Occipital lobe (tissue), 3 donors: ENCODE measurements at places on chromosomes 3 and 15.

DNA sequence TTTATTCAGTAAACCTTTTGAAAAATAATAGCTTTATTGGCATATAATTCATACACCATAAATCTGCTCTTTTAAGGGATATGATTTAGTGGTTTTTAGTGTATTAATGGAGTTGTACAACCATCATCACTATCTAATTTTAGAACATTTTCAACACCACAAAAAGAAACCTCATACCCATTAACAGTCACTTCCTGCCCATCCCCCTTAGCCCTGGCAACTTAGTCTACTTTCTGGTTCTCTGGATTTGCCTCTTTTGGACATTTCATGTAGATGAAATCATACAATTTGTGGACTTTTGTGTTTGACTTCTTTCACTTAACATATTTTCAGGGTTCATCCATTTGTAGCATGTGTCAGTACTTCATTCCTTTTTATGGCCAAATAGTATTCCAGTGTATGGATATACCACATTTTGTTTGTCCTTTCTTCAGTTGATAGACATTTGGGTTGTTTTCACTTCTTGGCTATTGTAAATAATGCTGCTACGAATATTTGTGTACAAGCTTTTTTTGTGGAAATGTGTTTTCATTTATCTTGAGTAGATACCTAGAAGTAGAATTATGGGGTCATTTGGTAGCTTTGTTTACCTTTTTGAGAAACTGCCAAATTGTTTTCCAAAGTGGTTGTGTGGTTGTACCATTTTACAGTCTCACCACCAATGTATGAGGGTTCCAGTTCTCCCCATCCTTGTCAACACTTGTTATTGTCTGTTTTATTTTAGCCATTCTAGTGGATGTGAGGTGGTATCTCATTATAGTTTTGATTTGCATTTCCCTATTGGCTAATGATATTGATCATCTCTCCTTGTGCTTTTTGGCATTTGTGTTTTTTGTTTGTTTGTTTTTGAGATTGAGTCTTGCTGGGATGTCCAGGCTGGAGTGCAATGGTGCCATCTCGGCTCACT is 45.8 kb downstream of the SMAD3 start:
- DNase-seq, result no peak

- no peak for DNase-seq
These were observed 74.7 kb upstream of the SOX2 start for GRCh38 chr3:181637056-181637455.

DNA sequence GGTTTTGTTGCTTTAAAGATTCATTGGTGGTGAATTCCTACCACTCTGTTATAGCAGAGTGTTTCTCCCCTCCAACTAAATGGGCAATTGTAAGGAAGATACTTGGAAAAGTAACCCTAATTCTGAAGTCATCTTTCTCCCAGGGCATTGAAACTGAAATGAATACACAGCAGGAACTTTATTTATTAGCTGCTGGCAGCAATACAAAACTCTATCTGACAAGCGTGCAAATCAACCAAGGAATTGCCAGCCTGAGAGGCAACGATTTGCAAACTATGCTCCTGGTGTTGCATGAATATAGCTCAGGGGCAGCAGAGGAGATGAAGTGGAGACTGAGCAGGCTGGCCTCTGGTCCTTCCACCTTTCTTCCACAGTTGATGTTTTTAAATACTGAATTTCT is 48.9 kb downstream of the CD200R1 start:
- DNase-seq, result no peak

- DNase-seq, result no peak
These were observed 23.5 kb downstream of the LSM3 start for GRCh38 chr3:14201940-14202684.

GRCh38 chr3:14298442-14298841 is 104.0 kb upstream of the SLC6A6 start:
- DNase-seq, result no peak

DNA sequence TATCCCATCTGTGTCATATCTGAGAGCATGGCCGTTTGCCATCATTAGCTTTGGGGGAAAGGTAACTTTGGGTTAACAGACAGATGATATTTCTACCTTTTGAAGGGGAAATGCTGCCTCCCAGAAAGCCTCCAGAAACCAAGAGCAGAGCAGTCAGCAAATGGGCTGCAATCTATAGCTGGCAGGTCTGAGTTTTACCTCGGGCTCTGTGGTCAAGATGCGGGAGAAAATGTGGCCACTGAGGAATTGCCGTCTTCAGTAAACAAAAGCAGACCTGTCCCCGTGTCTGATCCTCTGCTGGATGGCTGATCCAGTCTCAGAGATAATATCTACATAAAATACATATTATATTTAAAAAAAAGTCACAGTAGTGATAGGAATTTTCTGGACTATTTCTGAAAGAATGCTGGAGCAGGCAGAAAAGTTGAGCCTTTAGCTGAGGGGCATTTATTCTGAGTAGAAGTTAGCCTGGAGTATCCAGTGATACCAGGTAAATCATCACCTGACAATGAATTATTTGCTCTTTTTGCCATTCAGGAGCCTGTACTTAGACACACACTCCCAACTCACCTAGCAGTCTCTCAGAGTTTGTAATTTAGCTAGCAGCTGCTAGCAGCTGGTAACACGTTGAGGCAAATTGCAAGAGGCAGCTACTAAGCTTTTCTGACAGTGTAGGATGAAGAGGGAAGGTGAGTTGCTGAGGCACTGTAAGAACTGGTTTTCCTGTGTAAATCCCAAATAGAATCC is 285.3 kb upstream of the RARB start:
- no peak for DNase-seq

GRCh38 chr3:129506231-129506742 is 22.2 kb upstream of the RHO start:
- DNase-seq, result peak; percentile 61

GRCh38 chr3:54273791-54274190 is 151.4 kb downstream of the CACNA2D3 start:
- DNase-seq, result no peak

- no peak for DNase-seq
These were observed 3.5 kb upstream of the GPR87 start for GRCh38 chr3:151320131-151320530.

DNA sequence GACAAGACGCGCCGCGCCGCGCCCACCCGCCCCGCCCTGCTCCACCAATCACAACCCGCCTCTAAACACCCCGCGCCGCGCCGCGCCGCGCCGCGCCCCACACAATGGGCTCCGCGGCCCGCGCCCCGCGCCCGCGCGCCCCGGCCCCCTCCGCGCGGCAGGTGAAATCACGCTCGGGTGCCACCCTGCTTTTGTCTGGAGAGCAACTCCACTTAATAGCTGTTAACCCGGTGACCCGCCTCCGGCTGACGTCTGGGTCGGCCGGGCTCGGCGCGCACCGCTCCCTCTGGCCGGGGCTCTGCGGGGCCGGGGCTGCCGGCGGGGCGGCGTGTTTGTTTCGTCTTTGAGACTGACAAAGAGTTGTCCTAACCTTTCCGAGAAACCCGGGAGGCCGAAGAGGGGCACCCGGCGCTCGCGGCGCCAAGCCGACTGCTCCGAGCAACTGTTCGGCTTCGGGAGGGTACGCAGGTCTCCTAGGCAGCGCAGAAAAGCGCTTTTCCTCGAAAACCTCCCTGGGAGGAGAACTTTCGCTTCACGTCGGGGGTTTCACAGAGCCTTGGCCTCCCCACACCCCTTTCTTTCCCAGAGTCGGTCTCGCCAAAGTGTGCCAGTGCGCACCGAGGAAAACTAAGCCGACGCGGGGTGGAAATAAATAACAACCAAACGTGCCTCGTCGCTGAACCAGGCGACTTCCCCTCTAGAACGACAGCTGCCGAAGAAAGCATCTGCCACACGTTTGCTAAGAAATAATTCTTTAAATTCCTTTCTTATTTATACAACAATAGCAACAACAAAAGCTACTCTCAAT is 518.4 kb downstream of the FOXP1 start:
- peak; percentile 41 for DNase-seq

- DNase-seq, result no peak
These were observed 62.6 kb downstream of the CRTC3 start for GRCh38 chr15:90592131-90592881.

GRCh38 chr3:185630182-185630622 is 44.1 kb downstream of the SENP2 start:
- no peak for DNase-seq

DNA sequence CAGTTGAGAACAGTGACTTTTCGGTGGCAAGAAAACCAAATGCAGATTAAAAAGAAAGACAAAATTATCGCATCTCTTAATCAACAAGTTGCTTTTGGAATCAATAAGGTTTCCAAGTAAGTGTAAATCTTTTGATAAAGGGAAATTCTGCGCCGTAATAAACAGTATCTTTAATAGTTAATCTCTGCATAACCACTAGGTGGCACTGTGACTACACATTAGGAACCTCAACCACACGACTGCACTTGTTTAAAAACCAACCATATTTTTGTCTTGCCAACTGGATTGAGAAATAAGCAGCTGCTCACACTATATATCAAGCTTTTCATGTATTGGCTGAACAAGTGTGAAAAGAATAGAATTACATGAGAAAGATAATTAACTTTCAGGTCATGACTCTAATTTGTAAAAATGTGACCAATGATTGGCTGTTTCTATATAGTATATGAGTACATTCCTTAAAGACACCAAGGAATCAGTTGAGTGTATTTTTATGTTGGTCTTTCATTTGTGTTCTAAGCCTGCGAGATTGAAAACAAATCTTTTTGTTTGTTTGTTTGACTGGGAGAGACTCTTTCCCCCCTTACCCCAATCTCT is 72.7 kb downstream of the DZIP3 start:
- no peak for DNase-seq

- DNase-seq, result no peak
These were observed 1215.2 kb downstream of the SI start for GRCh38 chr3:163863146-163863545.
